CD4-positive, alpha-beta memory T cell (primary cell): ENCODE measurements at places on chromosomes 3 and 15. TPM values are rescaled to one million over a fixed set of nuclear protein-coding genes. Genes with fewer than 3 reads are reported as not detected.

Gene SH3BP5
- 55.8 TPM for total RNA-seq

Gene ROPN1
- total RNA-seq = not detected

Gene CYP19A1
- total RNA-seq = not detected

Gene CIP2A
- 3.4 TPM for total RNA-seq

Gene DUOXA2
- not detected for total RNA-seq

Gene HGD
- total RNA-seq = 2.6 TPM

Gene THRB
- total RNA-seq = not detected

Gene TMEM207
- total RNA-seq = not detected

Gene AGTR1
- total RNA-seq = not detected

GRCh38 chr3:95351158-95351557 lies 1288.3 kb downstream of the NSUN3 start:
- no peak for DNase-seq

GRCh38 chr15:99481113-99481950 lies 84.5 kb upstream of the MEF2A start:
- DNase-seq = no peak

DNA sequence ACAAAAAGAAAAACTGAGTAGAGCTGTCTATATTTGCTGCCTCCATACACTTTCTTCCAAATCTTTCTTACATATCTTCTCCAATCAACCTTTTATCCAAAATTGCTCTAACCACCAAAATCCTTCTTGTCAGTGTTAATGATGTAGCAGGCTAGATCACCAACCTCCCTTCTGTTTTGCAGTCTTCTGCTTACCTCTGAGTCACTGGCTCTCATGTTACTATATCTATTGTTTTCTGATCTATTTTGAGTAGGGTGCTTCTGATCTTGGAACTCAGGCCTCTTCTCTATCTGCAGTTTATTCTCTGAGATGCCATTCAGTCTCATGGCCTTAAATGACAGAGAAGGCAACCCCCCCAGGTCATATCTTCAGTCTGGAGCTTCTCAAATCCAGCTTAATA lies 26.3 kb upstream of the AADAC start:
- DNase-seq = no peak

DNA sequence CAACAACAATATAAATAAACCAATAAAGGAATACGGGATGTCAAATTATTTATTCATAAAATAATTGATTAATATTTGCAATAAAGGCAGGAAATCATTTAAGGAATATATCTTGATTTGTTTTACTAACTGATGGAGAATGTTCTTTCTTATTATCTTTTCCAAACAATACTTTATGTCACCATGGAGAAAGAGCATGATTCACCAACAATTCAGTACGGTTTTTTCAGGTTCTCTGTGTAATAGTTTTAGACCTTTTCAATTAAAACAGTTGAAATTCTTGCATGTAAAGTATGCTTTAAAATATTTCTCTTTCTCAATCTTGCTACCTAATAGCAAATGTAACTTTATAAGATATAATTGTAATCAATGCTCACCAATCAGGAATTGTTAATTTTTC lies 41.7 kb upstream of the MBNL1 start:
- DNase-seq = no peak

DNA sequence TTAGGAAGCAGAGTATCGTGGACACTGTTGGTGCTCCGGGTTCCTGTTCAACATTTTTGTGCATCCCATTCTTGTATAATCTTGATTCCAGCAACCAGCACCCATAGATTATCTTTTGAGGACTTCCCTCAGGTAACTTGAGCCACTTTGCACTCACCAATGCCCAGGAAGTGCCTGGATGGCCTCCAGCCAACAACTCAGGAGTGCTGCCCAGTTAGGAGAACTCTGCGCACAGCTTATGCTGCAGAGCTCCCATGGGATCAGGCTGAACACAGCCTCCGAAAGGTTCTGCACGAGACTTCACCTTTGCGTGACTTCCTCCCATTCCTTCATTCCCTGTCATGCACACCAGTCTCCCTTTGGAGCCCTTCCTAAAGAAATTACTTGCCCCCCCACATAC lies 64.3 kb upstream of the LRRN1 start:
- DNase-seq = no peak

DNA sequence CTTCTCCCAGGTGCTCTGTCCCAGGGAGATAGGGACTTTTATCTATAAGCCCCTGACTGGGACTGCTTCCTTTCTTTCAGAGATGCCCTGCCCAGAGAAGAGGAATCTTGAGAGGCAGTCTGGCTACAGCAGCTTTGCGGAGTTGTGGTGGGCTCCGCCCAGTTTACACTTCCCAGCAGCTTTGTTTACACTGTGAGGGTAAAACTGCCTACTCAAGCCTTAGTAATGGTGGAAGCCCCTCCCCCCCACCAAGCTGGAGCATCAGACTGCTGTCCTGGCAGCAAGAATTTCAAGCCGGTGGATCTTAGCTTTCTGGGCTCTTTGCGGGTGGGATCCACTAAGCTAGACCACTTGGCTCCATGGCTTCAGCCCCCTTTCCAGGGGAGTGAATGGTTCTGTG lies 253.8 kb upstream of the ARL6 start:
- no peak for DNase-seq

DNA sequence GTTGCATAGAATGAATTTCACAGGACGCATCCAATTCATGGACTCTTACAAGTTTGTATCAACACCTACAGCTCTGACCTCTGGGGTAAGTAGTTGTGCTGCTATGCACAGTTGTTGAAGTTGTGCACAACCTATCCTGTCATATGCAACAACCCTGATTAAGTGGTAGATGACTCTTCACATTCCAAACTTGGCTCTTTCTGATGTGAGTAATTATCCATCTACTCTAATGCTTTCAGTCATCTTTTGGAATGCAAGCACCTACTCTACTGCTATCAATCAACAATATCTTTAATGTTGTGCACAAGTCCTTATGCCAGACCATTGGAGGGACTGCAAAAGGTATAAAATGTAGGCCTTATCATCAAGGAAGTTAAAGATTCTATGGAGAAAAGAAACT lies 921.4 kb downstream of the MCTP2 start:
- no peak for DNase-seq

DNA sequence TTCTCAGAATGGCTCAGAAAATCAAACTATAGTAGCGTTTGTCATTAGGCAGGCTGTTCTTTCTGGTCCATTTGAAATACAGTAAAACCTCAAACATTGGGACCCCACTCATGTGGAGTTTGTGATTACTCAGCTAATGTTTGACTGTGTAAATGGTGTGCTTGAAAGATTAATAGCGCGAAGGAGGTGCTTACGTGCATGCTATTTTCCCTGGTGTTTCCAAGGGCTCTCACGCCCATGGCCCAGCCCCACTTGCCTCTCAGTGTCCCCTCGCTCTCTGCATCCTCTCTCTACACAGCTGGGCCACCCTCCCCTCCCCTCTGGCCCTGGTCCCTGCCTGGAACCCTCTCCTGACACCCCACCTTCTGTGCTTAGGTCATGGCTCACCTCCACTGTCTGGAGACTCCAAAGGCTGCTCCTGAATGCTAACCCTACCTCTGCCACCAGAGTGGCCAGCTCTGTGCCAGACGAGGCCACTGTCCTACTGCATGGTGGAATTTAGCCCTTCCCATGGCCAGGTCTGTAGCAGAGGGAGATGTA lies 194.2 kb downstream of the PLCL2 start:
- DNase-seq = no peak

DNA sequence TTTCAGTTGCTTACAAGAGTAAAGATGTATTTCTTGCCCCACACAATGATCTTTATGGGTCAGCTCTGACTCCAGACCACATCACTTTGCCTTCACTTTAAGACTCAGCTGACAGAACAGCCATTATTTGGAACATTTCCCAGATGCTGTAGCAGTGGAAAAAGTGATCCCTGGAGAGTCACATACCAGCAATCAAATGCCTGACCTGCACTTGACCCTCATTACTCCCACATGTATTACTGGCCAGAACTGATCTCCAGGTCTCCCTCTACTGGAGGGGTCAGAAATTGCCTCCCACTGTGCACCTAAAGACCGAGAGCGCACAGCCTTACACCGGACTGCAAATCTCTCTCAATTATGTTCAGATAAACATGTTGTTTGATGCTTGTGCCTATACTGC lies 88.6 kb upstream of the ZNF385D start:
- DNase-seq = no peak

DNA sequence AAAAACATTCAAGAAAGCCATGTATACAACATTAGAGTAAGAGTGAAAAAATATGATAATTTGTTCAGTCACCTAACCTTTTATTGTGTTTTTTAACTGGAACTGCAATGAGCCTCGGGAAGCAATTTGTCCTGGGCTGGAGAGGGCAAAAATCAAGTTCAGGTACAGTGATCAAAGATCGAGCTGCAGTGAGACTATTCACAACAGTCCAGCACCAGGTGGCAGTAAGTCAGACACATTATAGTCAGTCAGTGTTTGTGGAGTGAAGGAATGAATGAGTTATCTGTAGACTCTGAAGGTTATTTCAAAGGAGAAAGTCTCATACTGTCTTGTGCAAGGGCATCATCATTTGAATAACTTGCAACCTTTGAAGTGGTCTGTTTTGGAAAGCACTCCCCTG lies 116.6 kb downstream of the CHDH start:
- DNase-seq = no peak
